ENCODE measurements at places on chromosomes 12 and 14. TPM values are rescaled to one million over a fixed set of nuclear protein-coding genes. Genes with fewer than 3 reads are reported as not detected.

DNA sequence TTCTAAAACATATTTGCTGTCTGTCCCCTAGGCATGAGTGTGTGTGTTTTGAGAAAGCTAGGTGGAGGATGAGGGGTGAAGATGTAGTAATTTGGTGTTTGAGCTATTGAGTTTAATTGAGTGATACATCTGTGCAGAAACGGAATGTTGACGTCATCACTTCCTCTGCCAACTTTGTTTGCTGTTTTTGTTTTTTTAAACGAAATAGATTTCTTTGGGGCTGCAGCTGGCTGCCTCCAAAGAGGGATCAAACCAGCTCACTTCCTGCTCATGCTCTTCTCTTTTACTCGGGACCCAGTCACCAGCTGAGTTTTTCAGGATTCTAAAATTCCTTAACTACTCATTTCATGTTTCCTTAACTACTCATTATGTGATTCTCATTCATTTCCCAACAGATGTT, 19.5 kb upstream of the CRACR2A start:
- no peak for DNase-seq

DNA sequence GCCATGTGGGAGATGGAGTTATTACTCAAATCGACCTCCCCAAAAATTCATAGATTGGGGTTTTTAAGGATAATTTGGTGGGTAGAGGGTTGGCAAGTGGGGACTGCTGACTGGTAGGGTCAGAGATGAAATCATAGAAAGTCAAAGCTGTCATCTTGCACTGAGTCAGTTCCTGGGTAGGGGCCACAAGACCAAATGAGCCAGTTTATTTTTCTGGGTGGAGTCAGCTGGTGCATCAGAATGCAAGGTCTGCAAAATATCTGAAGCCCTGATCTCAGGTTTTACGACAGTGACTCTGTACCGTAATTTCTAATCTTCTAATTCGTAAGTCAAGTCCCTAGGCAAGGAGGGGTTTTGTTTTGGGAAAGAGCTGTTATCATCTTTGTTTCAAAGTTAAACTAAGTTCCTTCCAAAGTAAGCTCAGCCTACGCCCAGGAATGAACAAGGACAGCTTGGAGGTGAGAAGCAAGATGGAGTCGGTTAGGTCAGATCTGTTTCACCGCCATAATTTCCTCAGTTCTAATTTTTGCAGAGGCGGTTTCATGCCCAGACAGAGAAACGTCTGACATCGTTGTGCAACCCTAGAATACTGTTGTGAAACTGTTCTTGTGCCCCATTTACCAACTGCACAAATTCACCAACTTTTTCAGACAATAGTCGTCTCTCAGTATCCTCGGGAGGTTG, 104.5 kb upstream of the SFSWAP start:
- DNase-seq = no peak

DNA sequence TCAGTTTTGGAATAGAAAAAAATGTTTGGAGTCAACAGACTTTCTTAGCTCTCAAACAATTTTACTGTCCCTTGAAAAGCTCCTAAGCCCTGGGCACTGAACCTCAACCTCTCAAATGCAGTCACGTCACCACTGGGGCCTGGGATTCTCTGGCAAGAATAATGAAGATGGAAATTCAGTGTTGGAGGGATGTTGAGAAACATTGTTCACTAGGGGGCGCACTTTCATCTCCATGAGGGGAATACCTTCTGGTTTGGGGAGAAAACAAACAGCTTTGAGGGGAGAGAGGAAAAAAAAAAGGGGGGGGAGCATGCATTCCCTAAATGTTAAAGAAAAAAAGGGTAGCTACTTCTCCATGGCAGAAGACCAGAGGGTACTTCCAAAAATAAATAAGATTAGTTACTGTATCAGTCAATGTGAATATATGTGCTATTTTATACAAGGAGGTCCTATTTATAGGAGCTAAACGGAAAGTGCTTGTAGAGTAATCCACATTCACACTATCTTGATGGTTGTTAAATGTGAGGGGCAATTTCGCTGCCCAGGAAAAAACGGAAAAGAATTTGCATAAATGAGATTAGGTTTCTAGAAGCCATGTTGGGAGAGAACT, 5.8 kb upstream of the TBPL2 start:
- peak; percentile 64 for DNase-seq

DNA sequence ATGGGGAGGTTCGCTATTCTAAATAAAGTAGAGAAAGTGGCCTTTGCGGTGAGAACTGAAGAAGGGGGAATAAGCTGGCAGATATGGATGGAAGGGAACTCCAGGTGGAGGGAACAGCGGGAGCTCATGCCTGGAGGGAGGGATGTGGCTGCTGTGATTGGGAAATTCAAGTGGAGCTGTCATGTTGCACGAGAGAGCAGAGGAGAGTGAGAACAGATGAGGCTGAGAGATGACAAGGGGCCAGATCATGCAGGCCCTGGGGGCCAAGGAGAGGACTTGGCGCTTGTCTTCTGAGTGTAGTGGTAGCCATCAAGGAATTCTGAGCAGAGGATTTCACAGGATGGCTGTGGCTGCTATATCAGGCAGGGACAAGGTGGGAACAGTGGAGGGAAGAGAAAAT, 35.0 kb downstream of the TGFB3 start:
- no peak for DNase-seq

GRCh38 chr14:74658535-74659131, 46.6 kb upstream of the LTBP2 start:
- no peak for DNase-seq

GRCh38 chr14:73058922-73059673, 764 bp downstream of the RBM25 start:
- DNase-seq = peak; percentile 25

GRCh38 chr14:40987481-40987880, 619.2 kb upstream of the LRFN5 start:
- no peak for DNase-seq

DNA sequence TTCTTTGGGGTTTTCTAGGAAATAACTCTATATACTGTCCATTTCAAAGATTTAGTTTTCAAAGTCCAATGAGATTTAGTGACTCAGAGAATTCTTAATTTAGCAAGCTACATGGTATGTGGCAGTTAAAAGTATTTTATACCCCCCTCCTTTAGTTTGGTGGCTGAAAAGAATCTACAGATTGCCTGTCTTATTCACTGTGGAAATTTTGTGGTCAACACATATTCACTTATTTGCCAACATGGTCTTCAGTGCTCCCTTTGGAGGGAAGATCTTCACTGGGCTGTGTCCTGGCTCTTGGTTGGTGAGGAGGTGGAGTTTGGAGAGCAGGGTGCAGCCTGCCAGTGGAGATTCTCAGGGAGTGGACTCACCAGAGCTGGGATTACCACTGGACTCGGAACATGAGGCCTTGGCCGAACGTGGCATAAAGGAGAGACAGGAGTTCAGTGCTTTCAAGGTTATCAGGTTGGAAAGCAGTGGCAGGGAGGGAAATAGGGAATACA, 39.8 kb downstream of the SAMD4A start:
- DNase-seq = no peak

- DNase-seq = no peak
These were observed 107.3 kb downstream of the FOXN3 start for GRCh38 chr14:89309670-89310177.

- no peak for DNase-seq
These were observed 67.1 kb upstream of the CPM start for GRCh38 chr12:69000074-69000473.

DNA sequence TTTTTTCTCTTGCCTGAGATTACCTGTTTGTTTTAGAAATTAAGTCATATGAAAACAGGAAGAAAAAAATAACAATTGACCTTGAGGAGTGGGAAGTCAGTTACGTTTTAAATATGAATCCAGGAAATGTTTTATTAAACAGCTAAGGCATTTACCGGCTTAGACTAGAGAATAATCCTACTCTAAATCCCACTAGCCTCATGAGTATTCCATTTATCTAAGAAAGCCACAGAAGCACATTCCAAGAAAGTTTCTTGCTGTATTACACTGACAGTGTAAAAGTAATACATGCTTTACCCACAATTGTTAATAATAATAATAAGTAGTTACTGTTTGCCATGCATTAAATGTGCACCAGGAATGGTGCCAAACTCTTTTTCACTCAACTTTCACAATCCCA, 90.9 kb downstream of the BMP4 start:
- no peak for DNase-seq

- DNase-seq = no peak
These were observed 11.6 kb downstream of the BHLHE41 start for GRCh38 chr12:26113181-26113654.

- DNase-seq = no peak
These were observed 14.3 kb upstream of the KRT5 start for GRCh38 chr12:52534482-52534881.

DNA sequence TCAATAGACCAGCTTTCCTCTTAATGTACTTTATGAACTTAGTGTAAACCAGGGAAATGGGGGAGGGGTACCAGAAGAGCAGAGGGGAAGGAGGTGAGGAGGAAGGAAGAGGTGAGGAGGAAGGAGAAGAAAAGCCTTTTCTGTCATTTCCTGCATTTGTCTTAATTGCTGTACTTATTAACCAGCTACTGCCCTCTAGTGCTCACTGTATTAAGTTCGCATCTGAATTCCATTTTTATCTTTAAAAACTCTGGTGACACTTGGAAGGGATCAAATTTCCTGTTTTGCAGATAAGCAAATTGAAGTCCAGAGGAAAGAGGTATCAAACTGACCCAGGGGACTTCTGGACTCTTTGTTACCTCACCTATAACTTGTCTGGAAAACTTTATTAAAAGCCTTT, 22.2 kb downstream of the MANSC1 start:
- no peak for DNase-seq

GRCh38 chr12:11092128-11092527, at the start of gene TAS2R43:
Gene TAS2R43, minus strand, starts transcription at chr12:11092313. Its CDS starts 84 bp downstream, at chr12:11092229.
- DNase-seq = no peak

- DNase-seq = no peak
These were observed 71.3 kb downstream of the PHLDA1 start for GRCh38 chr12:75960086-75960910.

- peak; percentile 32 for DNase-seq
These were observed 1.5 kb downstream of the COL2A1 start for GRCh38 chr12:48002773-48003218.

GRCh38 chr12:128942960-128943477, 89.7 kb downstream of the GLT1D1 start:
- DNase-seq = no peak

GRCh38 chr12:109632342-109632741, 58.7 kb downstream of the MVK start:
- no peak for DNase-seq

DNA sequence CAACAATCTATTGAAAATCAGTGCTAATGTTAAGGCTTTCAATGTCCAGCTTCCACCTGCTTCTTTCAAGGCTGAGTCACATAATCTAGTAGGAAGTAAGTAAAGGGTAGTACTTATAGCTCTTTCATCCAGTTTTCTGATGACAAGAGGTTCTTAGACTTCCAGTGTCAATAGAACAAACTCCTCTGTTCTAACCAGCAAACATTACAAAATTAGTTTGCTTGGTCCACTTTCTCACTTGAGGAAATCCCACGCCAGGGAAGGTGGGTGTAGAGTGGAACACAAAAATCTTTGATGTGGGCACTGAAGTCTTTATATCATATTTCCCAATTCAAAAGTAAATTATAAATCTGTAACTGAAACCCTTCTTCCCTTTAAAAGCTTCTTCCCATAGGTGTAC, 2.6 kb downstream of the NPC2 start:
- no peak for DNase-seq

DNA sequence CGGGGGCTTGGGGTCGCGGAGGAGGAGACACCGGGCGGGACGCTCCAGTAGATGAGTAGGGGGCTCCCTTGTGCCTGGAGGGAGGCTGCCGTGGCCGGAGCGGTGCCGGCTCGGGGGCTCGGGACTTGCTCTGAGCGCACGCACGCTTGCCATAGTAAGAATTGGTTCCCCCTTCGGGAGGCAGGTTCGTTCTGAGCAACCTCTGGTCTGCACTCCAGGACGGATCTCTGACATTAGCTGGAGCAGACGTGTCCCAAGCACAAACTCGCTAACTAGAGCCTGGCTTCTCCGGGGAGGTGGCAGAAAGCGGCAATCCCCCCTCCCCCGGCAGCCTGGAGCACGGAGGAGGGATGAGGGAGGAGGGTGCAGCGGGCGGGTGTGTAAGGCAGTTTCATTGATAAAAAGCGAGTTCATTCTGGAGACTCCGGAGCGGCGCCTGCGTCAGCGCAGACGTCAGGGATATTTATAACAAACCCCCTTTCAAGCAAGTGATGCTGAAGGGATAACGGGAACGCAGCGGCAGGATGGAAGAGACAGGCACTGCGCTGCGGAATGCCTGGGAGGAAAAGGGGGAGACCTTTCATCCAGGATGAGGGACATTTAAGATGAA, 630 bp downstream of the FOS start:
- DNase-seq = no peak

DNA sequence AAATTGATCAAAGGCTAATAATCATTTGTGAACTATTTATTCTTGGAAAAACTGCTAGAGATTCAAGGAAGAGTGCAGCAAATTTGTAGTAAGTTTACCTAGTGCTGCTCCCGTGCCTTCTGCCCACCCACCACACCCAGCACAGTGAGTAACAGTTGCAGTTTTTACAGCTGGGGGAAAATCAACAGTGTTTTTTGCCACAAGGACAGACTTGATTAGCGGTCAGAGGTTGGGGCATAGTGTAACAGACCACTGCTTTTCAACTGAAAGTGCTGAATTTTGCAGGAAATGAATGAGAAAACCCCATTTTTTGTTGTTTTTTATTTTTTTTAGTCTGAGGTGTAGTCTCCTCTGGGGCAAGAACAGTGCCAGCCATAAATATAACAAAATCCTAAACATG, 7.5 kb upstream of the KLRK1 start:
- DNase-seq = no peak

Gene TUNAR
- polyA plus RNA-seq = 0.37 TPM

Gene AKAP5
- 7.2 TPM for polyA plus RNA-seq

Gene TSHR
- polyA plus RNA-seq = 0.32 TPM

Gene SPX
- polyA plus RNA-seq = 18.9 TPM

Gene ZFHX2
- polyA plus RNA-seq = 6.7 TPM

Gene OAS2
- 7.7 TPM for polyA plus RNA-seq

Gene SLC10A1
- 0.24 TPM for polyA plus RNA-seq

Gene ANKRD33
- 0.12 TPM for polyA plus RNA-seq

Gene SLC7A7
- polyA plus RNA-seq = 101 TPM

Gene PRPH
- 0.28 TPM for polyA plus RNA-seq

Gene UBC
- polyA plus RNA-seq = 1,361 TPM

Gene OR4Q3
- polyA plus RNA-seq = not detected

Gene TGFB3
- 13.8 TPM for polyA plus RNA-seq

Gene RERG
- polyA plus RNA-seq = 41.9 TPM

Gene RPS6KL1
- 0.74 TPM for polyA plus RNA-seq

Gene CLEC7A
- polyA plus RNA-seq = 2.1 TPM

Gene TMCC3
- polyA plus RNA-seq = 48.3 TPM

Gene TEDC1
- 3.8 TPM for polyA plus RNA-seq

Gene NAV3
- 10.5 TPM for polyA plus RNA-seq

Gene IFNG-AS1
- not detected for polyA plus RNA-seq

Gene SSPN
- 12.6 TPM for polyA plus RNA-seq

Gene SDR9C7
- 0.11 TPM for polyA plus RNA-seq

Gene BATF
- 0.47 TPM for polyA plus RNA-seq

Gene ARMH4
- polyA plus RNA-seq = 80.2 TPM
